ENCODE measurements at places on chromosomes 3 and 15.

GRCh38 chr3:8724108-8724752, 9.4 kb upstream of the CAV3 start:
- no peak for DNase-seq

- DNase-seq = no peak
Observed at GRCh38 chr3:126548556-126549466, 9.9 kb downstream of the C3orf22 start.

DNA sequence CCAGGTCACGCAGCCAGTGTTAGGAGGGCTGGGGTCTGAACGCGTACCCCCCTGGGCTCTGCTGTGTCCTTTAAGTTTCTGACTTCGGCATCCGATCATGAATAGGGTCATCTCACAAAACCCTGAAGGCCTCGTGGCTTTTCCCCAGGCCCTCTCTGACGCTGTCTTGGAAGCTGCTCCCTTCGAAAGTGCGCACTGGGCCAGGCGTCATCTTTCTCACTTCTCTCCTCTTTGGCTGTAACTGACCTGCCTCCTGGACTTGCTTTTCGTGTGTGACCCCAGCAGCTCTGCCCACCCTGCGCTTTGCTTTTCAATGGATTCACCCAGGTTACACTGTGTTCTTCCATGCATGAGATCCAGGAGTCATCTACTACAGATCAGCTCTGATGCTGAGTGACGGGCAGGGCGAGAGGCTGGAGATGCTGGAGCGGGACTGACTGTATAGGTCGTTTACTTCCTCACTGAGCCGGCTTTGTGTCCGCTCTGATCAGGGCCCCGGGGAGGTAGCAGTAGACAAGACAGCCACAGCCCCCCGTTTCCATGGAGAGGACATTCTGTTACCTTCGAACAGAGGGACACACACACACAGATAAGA, 45.0 kb upstream of the PCSK6 start:
- DNase-seq = no peak

DNA sequence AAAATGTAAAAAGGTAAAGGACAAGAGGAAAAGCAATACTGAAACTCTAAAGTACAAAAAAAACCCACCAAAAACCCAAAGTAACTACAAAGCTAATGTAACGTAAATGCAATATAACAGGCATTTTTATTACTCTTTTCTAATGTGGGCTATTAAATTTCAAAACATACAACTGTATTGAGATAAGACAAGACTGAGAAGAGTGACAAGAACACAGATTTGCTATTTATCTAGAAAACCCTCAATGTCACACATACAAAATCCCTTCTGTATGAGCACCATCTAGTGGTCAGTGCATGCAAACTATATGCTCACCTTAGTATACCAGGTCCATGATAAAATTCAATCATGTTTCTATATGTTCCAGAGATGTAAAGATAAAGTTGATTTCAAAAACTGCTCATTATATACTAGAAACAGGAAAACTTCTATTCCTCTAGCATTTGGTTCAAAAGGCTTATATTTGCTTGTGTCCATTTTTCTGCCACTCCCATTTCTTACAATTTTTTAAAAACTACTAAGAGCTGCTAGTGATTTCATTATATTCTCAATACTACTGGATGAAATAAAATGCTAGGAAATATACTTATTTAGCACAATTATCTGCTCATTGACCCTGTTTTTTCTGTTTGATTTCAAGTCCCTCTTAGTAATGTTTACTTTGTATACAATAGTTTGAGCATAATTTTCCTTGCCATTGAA, 111.4 kb downstream of the DLG1 start:
- peak; percentile 67 for DNase-seq

DNA sequence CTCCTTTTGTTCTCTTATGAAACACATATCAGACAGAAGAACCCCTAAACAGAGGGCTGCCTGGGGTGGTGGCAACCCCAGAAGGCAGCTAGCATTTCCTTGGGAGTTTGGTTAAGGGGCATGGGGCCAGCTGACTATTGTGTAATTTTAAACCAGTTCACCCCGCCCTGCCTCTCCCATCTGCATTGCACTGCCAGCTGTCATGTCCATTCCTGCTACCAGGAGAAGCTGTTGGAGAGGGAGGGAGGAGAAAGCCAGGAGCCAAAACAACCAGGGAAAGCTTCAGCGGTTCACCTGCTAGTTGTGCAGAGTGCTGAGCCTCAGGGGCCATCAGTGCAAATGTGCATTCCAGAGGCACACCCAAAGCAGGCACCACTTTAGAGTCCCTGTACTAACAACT, 47.6 kb upstream of the ATP1B3 start:
- no peak for DNase-seq

GRCh38 chr15:90594301-90594738, 64.6 kb downstream of the CRTC3 start:
- DNase-seq = no peak

GRCh38 chr15:80776420-80777045, 2.6 kb upstream of the CEMIP start:
- DNase-seq = peak; percentile 58

GRCh38 chr3:180085122-180085710, 48.5 kb upstream of the PEX5L start:
- DNase-seq = peak; percentile 8
